Caco-2 (cell line): ENCODE measurements at places on chromosomes 1 and 21.

DNA sequence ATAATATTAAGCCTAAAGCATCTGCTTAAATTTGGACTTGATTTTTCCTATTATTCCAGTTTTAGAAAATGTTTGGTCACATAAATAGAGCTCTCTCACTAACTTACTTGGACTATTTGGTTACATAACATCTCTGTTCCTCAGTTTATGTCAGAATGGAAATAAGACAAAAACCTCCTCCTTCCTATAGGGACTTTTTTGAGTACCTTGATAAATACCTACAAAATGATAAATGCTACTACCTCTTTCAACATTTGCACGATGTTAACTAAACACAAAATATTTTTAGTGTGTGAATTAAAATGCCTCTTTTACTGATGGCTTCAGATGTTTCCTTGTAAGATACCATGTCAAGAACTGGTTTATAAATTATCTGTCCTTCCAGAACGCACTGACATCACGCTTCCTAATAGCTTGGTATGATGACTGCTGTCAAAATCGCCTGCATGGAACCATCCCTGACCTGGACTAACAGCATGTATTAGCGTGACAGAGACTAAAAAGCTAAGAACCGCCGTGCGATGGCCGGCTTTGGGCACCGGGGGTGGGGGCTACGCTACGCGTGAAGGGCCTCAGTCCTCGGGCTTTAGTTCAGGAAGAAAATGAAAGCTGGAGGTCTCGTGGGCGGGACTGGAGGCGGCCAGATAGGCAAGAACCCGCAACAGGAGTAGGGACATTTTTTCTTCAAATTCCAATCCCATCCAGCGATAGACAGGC, 133.2 kb upstream of the BARHL2 start:
- peak; percentile 38 for DNase-seq

GRCh38 chr1:200741551-200742207, 3.0 kb downstream of the CAMSAP2 start:
- DNase-seq = no peak

- DNase-seq = no peak
These were observed 74.5 kb downstream of the S1PR1 start for GRCh38 chr1:101311146-101311920.

- DNase-seq = no peak
These were observed 27.7 kb downstream of the UBE4B start for GRCh38 chr1:10060311-10061100.

- DNase-seq = no peak
These were observed 5.4 kb upstream of the SLC45A1 start for GRCh38 chr1:8312235-8313218.

DNA sequence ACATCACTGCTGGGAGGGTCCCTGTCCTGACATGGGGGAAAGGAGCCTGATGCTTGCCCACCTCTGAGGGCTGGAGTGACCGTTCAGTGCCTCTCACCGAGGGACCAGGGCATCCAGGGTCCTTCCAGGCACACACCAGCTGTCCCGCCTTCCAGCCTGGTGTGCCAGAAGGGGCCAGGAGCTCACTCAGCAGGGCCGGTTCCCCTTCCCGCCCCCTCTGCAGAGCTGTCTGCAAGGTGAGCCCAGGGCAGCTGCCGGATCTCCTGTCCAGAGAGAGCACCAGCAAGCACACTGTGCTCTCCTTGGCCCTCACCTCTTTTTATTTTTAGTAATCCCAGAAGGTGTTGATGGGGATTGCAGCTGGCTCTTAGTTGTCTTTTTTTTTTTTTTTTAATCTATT, 16.9 kb downstream of the H6PD start:
- no peak for DNase-seq

GRCh38 chr1:29029667-29030066, 94.0 kb downstream of the TMEM200B start:
- no peak for DNase-seq

GRCh38 chr1:149917571-149918144, at the start of gene SV2A:
TSS of gene SV2A (minus strand) at chr1:149917844. CDS start at chr1:149913840, 4,004 bp downstream.
- no peak for DNase-seq

GRCh38 chr1:2570332-2570731, 14.2 kb downstream of the TNFRSF14 start:
- no peak for DNase-seq

- DNase-seq = no peak
These were observed 22.1 kb downstream of the UCK2 start for GRCh38 chr1:165849353-165850133.

DNA sequence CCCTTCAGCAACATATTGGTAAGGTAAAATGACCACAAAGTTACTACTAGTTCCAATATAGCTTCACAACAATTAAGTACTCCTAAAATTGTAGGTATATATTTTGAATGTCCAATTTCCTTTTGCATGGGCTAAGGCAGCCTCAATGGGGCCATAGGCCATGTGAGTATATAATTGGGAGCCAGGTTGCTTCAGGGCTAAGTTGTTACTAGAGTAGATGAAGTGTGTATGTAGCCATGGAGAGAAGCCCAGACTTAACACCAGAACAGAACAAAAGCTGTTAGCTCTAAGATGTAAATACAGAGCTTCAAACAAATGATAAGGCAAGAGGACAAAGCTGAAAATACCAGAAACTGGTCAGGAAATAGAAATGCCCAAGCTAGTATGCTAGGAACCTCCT, 16.2 kb downstream of the ITGB3BP start:
- no peak for DNase-seq

DNA sequence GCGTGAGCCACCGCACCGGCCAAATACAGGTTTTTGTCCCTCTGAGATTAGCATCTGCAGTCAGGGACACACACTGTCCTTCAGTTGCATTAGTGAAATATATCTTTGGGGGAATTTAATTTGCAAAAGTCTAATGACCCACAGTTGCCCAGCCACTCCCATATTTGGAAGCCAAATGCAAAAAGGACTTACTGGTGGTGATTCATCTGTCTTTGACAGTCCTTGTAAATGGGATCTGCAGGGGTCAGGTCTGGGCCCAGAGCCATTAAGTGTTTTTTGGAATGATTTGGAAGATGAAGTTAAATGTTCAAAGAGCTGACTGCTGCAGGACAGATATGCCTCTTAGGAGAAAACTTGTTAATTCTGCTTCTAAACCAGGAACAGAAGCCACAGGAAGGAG, 44.6 kb upstream of the DNASE2B start:
- DNase-seq = no peak

GRCh38 chr1:113859478-113860175, 11.9 kb downstream of the PTPN22 start:
- no peak for DNase-seq

GRCh38 chr1:46697053-46697452, 21.9 kb downstream of the EFCAB14 start:
- no peak for DNase-seq

- no peak for DNase-seq
These were observed 430 bp downstream of the FAM167B start for GRCh38 chr1:32247452-32247851.

GRCh38 chr1:184260382-184260781, 126.4 kb upstream of the C1orf21 start:
- DNase-seq = no peak

- DNase-seq = no peak
These were observed 101.8 kb downstream of the TGFBR3 start for GRCh38 chr1:91784191-91784590.

- DNase-seq = no peak
These were observed 24.5 kb upstream of the TRIM45 start for GRCh38 chr1:117146072-117146471.

- DNase-seq = no peak
These were observed 50.1 kb downstream of the TIAM1 start for GRCh38 chr21:31293986-31294385.

DNA sequence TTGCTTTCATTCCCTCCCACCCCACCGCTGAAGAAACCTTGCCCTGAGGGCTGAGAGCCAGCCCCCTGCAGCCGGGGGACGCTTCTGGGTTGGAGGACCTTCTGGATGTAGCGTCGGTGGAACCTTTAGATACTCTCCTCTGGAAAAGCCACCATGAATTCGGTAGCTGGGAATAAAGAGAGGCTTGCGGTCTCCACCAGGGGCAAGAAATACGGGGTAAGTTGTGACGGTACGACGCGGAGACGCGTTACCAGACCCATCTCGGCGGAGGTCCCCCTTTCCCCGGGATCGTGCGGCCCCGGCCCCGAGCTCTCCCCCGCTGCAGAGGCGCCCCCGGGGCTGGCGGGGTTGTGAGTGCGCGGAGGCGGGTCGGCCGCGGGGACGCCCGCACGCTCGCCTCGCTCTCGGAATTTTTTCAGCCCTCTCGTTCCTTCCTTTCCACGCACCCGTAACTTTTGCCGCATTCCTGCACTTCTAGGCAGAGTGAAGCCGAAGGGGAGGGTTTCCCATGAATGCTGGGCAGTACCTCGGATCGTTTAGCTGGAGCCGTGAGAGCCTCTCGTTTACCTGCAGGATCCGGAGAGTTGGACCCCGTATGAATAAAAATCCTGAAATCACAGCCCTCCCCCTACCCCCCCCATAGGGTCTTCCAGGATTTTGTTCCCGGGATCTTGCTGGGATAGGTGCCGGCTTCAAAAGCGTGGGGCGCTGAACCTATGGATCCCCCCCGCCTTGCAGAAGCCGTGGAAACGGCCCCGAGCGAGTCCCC, 671 bp downstream of the KIF26B start:
- DNase-seq = no peak
